Amniotic stem cell (primary cell): ENCODE measurements at places on chromosomes 12 and 14.
A peak's percentile ranks its signal among the peaks of the same experiment; 100 is the strongest.

DNA sequence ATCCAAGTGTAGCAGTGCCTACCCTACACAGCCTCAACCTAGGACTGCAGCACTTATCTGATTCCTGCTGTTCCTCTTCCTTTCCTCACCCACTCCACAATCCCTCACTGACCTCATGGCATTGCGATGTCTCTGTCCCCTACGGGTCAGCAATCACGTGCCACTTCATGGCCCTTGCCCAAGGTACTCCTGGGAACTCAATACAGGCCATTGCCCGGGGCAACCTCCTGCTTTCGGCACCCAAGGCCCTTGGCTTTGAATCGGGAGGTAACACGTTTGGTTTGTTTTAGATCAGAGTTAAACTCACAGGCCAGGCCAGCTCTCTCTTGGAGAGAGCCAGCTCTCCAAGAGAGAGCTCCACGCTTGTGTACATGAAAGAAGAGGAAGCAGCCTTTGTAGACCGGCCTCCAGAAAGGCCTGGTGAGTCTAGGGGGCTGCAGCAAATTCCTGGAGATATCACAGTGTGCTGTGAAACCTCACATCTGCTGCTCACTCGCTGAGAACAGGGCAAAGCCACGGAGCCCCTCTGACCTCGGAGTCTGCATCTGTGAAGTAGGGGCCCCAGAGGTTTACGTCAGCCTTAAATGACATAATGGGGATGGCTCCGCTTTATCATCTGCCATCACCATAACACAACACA, 12.2 kb downstream of the CLMN start:
- no peak for DNase-seq

DNA sequence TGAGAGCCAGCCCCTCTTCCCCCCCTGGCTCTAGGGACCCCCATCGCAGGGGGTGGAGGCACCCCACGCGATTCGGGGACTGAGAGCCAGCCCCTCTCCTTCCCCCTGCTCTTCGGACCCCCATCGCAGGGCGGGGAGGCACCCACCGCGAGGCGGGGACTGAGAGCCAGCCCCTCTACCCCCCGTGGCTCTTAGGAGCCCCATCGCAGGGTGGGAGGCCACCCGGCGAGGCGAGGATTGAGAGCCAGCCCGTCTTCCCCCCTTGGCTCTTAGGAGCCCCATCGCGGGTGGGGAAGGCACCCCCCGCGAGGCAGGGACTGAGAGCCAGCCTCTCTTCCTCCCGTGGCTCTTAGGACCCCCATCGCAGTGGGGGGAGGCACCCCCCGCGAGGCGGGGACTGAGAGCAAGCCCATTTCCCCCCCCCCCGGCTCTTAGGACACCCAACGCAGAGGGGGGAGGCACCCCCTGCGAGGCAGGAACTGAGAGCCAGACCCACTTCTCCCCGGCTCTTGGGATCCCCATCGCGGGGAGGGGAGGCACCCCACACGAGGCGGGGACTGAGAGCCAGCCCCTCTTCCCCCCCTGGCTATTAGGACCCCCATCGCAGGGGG, 45.6 kb downstream of the DDX11 start:
- DNase-seq, result no peak

GRCh38 chr12:102182635-102183034, 15.0 kb downstream of the PMCH start:
- no peak for DNase-seq

GRCh38 chr14:100306998-100307765, 938 bp upstream of the SLC25A29 start:
- DNase-seq, result no peak

- DNase-seq, result no peak
These were observed 14.4 kb downstream of the PLEKHG7 start for GRCh38 chr12:92717202-92717601.

DNA sequence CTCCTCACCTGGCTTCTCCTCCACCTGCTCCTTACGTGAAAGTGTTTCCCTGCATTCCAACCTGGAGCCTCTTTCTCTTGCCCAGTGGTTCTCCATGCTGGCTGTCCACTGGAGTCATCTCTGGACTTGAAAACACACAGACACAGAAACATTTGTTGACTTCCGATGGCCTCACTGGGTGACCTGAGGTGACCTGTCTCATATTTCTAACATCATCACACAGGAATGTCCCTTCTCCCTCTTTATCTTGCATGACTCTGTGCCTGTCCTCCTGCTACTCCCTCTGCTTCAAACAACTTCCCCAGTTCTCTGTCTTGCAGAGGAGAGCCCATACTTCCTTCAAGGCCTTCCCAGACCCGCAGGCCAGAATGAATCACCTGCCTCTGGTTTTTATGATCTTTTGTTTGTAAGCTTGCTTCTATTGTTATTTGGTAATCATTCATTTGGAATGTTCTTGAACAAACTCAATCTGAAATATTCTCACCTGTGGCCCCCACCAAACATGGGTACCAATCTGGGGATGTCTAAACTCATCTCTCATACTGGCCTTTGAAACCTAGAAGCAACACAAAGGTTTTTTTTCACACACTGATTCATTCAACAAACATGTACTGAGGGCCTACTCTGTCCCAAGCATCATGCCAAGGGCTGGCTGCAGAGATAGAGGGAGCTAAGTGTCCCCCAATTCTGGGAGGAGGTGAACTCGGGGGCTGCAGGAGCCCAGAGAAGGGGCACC, 9.7 kb upstream of the RIN3 start:
- DNase-seq, result peak; percentile 31

DNA sequence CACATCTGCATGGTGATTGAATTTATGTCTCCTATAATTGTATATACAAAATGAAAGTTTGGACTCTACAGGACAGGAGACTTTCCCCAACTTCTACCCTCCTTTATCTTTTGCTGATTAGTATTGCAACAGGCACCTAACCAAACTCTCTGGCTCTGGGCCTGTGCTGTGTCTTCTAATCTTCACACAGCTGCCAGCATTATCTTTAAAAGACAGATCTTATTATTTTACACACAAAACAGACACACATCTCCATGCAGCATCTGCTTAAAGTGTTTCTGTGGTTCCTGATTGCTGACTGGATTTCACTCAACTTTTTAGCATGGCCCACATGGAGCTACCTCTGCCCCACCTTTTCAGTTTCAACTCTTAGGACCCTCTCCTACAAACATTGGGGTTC, 154.9 kb upstream of the PELI2 start:
- no peak for DNase-seq

- DNase-seq, result no peak
These were observed 54.7 kb downstream of the PRIMA1 start for GRCh38 chr14:93733631-93734030.

- DNase-seq, result no peak
These were observed 20.3 kb upstream of the ADGRD1 start for GRCh38 chr12:130933269-130933995.

- no peak for DNase-seq
These were observed 55.6 kb downstream of the C14orf39 start for GRCh38 chr14:60430276-60430675.

DNA sequence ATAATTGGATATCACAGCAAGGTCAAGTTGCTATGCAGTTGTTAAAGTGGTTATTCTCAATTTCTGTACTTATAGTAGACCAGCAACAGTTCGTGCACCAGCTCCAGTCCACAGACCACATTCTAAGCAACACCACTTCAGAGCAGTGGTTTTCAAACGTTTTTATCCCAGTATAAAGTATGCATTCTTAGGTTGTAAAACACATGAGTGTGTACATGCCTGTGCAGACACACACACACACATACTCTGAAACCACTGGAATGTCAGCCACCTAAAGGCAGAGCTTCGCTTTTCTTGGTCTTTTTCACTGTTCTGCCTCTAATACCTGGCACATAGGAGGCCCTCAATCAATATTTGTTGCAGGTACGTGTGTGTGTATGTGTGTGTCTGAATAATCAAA, 22.2 kb upstream of the C12orf71 start:
- DNase-seq, result no peak

- DNase-seq, result no peak
These were observed 2.6 kb downstream of the NKX2-1 start for GRCh38 chr14:36517242-36518030.

DNA sequence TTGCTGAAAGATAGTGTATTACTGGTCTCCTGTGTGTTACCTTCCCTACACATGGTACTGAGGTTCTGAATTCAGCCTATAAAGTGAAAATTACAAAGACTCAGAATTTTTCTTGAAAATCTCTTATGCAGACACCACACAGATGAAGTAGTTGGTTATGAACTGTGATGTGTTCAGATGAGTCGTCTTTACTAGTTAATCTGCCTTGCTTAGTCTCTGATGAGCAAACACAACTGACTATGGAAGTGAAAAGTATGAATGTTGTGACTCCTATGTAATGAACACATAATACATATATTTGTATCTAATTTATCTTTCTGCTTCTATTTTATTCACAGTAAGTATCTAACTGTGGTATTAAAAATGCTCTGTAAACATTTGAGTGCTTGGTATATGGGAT, 4.7 kb downstream of the MTERF2 start:
- DNase-seq, result no peak

DNA sequence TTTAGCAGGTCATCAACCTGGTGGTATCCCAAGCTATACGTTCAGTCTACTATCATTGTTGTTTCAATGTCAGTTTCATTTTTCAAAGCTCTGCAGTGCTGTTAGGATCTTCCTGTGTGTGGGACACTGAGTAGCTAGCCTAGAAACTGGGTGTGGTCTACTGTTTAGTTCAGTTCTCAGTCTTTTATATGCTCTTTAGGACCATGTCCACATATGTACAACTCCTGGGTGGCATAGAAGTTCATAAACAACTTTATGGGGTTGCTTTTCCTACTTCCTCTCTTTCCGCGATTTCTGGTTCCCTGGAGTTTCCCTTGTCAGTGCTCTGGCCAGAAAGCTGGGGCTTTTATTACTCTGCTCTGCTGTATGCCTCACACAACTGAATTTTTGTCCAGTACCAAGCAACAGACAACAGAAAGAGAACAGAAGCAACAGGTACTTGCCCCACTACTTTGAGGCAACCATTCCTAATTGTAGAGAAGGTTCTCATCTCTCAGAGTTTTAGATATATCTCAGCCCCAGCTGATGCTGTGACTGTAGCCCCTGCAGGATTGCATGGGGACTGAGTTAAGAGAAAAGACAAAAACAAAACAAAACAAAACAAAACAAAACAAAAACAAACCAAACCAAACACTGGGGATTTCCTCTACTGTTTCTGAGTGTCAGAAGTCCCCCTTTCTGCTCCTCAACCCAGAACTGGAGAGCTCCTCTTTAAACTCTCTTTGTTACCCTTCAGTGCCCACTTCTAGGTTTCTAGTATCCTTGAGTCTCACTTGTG, 30.3 kb downstream of the MIS18BP1 start:
- no peak for DNase-seq

- DNase-seq, result no peak
These were observed 437.7 kb downstream of the ADAMTS20 start for GRCh38 chr12:43114316-43114715.

DNA sequence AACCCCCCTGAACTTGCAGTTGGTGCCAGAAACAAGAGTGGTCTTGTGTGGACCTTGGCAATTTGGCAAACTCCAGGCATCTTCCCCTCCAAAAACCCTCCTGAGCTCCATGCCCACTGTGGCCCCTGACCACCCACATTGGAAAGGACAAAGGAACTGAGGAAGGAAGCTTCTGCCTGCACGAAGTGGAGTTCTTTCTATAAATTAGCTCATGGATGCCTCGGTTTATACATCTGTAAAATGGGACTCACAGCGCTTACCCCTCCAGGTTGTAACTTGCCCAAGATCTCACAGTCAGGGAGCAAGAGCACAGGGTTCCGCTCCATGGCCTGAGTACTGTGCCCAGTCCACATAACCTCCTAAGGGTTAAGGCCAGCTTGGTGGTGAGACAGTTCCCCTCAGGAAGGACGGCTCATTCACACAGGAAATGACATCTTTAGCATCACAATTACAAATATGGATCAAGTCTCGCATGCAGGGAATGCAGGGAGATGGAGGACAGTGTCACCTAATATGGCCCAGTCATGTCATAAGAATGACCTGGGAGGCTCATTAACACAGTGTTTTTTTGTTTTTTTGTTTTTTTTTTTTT, 66.6 kb downstream of the CLMN start:
- DNase-seq, result no peak

- DNase-seq, result no peak
These were observed 298 bp downstream of the CTDSP2 start for GRCh38 chr12:57846285-57846576.

DNA sequence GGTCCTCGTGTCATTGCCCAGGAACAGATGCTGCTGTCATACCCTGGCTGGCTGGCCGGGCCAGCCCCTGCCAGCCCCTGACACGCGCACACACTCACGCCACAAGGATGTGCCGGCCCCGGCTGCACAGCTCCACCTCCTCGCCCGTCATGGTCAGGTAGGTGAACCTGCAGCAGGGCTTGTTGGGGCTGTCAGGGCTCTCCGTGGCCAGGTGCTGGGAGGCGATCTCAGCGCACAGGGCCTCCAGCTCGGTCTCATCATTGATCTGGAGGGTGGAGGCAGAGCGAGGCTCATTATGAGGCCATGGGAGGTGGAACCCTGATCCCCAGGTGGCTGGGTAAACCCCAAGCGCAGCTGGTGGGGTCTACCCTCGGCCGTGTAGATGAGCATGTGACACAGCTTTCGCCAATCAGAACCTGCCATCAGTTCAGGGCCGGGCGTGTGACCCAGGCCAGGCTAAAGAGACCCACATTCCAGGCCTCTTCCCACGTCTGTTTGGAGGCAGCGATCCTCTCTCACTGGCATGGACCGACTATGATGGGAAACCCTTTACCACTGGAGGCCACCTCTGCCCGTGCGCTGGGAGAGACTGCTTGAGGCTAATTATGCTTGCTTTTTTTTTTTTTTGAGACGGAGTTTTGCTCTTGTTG, 38.8 kb downstream of the TRAFD1 start:
- DNase-seq, result no peak

DNA sequence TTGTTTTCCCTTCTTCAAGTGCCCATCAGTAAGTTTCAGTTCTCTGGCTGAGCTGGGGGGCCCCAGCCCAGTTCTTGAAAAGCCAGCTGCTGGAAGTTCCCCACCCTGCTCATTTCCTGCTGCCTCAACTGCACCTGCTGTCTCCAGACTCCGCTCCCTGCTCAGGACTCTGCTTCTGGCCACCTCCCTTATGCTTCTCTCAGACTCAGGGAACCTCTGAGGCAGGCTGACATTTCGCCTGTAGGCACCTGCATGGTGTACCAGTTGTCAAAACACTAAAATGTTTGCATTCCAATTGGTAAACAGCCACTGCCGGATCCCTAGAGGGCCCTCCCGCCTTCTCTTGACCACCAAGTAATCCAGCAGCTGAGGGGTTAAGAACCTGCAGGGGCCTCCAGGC, 136.5 kb upstream of the VRK1 start:
- DNase-seq, result no peak

GRCh38 chr12:56143217-56143616, 9.2 kb upstream of the MYL6B start:
- DNase-seq, result no peak

- no peak for DNase-seq
These were observed 70.5 kb downstream of the FGD6 start for GRCh38 chr12:95146769-95147168.

GRCh38 chr14:61466249-61466904, 145.0 kb downstream of the PRKCH start:
- DNase-seq, result peak; percentile 77
